ENCODE measurements at places on chromosomes 7 and 10.

GRCh38 chr7:17968791-17969715 lies 28.8 kb upstream of the SNX13 start:
- DNase-seq: no peak

GRCh38 chr10:6823770-6824169 lies 243.7 kb upstream of the PRKCQ start:
- DNase-seq: no peak

DNA sequence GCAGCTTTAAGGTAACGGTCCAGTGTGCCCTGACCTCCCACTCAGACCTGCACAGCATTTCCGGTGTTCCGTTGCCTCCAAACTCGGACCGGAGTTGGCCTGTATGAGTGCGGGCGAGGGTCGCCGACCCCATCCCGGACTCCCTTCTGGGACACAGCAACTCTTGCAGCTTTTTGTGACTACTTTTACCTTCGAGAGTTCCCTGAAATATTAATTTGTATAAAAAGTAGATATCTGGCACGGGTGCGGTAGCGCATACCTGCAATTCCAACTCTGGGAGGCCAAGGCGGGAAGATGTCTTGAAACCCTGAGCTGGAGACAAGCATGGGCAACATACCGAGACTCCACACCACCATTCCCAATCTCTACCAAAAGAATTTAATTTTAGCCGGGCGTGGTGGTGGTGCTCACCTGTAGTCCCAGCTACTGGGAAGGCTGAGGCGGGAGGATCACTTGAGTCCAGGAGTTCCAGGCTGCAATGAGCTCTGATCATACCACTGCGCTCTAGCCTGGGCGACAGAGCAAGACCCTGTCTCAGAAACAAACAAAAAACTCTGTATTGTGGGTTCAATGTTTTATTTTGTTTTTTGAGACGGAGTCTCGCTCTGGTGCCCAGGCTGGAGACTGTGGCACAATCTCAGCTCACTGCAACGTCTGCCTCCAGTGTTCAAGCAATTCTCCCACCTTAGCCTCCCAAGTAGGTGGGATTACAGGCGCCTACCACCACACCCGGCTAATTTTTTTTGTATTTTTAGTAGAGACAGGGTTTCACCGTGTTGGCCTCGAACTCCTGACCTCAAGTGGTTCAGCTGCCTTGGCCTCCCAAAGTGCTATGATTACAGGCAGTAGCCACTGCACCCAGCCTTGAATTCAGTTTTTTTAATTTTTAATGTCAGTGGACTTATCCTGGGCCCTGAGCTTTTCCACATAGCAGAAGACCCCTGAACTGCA lies 1.1 kb upstream of the PPP1R35 start:
- DNase-seq: no peak

GRCh38 chr7:105210721-105211205 lies 178.0 kb downstream of the SRPK2 start:
- DNase-seq: peak; percentile 38

DNA sequence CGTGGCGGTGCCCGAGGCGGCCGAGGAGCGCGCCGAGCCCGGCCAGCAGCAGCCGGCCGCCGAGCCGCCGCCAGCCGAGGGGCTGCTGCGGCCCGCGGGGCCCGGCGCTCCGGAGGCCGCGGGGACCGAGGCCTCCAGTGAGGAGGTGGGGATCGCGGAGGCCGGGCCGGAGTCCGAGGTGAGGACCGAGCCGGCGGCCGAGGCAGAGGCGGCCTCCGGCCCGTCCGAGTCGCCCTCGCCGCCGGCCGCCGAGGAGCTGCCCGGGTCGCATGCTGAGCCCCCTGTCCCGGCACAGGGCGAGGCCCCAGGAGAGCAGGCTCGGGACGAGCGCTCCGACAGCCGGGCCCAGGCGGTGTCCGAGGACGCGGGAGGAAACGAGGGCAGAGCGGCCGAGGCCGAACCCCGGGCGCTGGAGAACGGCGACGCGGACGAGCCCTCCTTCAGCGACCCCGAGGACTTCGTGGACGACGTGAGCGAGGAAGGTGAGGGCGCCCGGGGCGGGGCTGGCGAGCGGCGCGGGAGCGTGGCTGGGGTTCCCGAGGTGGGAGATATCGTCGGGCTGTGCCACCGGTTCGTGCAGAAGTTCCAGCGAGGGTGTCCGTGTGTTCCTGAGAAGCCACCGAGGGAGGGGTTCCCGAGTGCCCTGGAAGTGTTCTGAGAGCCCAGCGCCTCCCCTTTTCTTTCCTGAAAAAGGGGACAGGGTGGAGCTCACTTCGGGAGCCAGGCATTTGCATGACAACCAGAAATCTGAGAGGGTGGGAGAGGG lies 495 bp downstream of the EIF3B start:
- no peak for DNase-seq

DNA sequence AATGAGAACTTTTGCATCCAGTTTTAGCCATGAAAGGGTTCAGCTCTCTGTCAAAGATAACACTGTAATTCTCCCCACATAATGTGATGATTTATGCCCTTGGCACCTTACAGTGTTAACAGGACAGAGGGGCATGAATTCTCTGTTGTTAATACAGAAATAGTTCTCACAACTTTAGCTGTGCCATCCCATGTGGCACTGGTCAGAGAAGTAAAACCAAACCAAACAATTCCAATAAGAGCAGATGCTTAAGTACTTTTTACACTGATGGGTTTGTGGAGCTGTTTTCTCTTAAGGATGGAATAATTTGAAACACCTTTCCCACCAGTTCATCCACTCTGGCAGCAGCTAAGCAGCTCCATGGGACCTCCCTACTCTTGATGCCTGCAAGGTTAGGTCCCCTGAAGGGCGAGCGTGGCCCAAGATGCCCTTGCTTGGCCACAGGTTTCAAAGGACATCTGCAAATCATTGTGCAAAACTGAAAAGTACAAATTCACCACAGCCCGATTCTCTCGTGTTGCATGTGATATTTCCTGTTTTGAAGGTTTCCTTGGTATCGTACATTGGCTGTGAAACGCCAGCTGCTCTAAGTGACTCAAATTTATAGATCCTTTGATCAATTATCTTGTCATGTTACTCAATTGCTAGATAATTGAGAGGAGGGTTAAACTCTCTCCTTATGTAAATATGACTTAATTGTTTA lies 82.5 kb upstream of the CREB5 start:
- no peak for DNase-seq

DNA sequence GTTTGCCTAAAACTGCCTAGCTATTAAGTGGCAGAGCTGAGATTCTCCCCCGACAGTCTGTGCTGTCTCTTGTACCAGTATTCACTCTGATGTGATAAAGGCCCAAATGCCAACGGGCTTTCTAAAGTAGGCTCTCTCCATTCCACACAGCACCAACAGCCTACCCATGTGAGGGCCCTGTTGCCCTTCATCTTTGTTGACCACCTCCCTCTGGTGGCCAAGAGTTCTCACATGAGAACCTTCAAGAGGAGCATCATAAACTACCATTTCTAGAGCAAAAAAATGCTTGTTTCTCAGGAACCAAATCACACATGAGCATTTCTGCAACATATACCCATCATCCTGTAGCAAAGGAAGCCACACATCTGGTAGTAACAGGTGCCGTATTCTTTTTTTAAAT lies 185.8 kb downstream of the GRM8 start:
- DNase-seq: no peak
